Forelimb muscle (tissue), 1 donor: ENCODE measurements at places on chromosomes 12 and 14. TPM values are rescaled to one million over a fixed set of nuclear protein-coding genes. Genes with fewer than 3 reads are reported as not detected.

DNA sequence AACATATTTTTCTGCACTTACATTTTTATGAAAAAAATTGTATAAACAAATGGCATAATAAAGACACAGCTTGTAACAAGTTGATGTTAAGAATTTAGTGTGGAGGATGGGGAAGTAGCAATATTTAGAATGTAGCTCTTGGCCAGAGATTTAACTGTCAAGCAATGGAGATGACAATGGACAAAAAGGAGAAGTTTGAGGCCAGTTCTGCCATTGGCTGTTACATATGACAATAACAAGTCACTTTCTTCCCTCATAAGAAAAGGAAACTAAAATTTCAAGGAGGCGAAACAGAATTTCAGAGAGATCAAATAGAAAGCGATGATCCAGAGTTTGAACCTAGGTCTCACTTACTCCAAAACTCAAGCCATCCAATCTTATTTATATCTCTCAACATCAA is 122.8 kb upstream of the CCDC175 start:
- peak; percentile 5 for DNase-seq

DNA sequence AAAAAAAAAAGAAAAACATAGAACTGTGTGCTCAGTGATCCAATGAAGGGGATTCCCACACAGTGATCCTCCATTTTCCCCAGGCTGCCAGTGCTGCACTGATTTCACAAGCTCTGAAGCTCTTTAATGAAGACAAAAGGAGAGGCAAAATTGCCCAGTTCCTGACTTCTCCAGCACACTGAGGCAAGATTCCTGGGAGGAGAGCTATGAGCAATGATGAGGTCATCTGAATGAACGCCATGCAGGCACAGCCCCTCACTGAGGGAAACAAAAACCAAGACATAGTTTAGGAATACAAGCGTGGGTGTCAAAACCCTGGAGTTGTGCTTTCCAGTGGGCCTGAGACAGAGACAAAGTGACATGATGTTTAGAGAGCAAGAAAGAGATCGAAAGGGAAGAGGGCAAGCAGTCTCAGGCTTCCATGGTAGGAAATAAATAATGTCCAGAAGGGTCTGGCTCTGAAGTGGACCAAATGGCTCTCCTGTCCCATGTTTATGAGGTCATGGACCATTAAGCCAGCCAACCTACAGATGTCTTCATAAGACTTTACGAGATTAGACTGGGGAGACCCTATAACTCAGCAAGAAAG is 40.9 kb upstream of the SMUG1 start:
- DNase-seq = no peak

DNA sequence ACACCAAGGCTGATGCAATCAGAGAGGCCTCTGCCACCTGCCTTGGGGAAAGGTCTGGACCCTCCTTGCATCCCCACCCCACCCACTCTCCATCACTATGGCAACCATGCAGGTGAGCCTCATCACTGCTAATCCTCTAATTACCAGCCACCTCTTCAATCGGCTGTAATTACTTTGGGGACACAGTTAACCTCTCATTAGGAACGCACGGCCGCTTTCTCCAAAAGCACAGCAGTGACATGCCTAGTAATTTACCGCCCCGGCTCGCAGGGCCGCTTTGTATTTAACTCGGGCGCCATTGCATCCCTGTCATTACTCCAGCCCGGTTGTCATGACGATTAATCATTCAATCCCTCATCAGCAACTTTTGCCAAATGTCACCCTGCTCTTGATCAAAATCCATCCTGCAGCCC is 36.3 kb upstream of the FAM222A start:
- DNase-seq = no peak

DNA sequence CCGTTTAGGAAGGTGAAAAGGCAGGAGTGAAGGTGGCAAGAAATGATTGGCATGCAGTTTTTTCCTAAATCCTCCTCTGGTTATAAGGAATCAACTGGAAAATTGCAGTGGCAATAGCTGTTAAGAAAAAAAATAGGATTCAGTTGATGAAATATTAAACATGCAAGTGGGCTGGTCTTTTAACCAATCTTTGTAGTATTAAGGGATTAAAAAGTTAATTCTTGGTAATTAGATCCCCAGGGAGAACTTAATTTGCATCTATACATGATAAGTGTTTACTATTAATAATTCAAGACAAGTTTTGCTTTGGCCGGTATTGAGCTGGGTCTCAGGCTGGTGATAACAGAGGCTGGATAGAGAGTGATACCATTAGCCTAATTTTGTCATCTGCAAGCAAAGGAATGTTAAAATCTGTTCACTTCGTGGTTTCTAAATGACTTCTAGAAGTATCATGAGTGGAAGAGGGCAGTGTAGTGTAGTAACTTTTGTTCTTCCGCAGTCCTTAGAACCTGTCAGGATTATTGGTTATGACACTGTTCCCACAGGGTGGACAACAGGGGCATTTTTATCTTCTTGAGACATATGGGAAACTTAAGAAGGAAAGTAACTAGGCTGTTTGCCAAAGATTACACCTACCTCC is 118.5 kb downstream of the PRKCH start:
- no peak for DNase-seq

DNA sequence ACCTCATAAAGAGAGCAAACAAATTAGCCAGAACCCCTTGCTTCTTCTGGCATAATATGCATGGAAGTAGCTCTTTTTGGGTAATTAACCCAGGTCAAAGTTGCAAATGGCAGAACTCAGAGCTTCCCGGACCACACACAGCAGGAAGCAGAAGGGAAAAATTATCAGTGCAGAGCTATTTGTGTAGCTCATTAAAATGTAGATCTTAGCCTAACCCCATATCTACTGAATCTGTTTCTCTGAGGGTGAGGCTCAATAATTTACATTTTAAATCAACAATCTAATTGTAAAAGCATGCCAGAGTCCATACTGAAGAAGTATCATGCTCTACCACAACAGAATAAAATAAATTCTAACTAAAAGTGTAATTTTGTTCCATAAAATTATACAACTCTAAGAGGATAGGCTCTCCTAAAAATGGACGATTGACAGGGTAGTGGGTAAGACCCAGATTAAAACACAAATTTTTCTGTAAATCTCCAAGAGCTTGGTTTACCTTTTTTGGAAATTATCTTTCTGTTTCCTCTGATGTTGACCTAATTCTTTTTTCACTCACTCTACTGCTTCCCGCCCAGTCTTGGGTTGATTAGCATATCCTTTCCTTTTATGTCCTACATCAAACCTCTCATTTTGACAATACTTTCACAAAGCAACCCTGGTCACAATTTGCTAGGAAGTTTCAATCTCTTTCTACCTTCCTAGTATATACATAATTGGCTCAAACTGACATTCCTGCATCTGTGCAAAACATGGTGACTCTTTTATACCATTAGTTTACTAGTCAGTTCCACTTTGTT is 213.3 kb upstream of the SLC16A7 start:
- DNase-seq = no peak

DNA sequence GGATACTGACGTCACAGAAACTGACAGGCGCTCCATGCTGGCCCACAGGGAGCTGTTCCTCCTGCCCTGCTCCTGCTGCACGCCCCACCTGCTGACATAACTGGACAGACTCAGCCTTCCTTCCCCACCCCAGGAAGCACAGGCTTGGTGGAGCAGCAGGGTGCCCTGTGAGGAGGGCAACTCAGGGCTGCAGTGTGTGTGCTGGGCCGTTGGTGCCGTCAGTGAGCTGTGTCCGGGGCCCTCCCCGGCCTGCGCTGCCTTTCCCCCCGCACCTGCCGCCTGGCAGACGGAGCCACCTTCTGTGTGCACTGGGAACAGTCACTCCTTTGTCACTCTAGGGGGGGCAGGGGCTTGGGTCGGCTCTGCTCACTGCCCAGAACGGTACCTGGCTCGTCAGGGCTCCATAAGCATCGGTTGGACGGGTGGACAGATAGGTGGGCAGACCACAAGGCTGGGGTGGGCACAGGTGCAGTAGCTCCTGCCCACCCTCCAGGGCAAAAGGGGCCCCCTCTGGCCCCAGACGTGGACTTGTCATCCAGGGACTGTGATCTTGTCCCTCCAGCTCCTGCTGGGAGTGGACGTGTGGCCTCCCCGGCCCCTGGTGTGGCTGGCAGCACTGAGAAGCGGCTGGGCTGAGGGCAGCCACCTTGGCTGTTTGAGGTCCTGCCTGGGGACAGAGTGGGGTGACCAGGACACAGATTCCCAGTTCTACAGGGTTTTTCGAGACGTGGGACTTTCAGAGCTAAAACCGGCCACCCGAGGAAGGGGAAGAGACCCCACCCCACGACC is 32.8 kb downstream of the FBRSL1 start:
- DNase-seq = no peak

- DNase-seq = no peak
These were observed 1067.3 kb downstream of the LRFN5 start for GRCh38 chr14:42673963-42674362.

- no peak for DNase-seq
These were observed 425.4 kb downstream of the SLC16A7 start for GRCh38 chr12:60021235-60021634.

- no peak for DNase-seq
These were observed 30.6 kb downstream of the NAA30 start for GRCh38 chr14:57420986-57421385.

- no peak for DNase-seq
These were observed 188.9 kb downstream of the ADAMTS20 start for GRCh38 chr12:43362910-43363694.

- DNase-seq = no peak
These were observed 5.0 kb upstream of the SLC35F4 start for GRCh38 chr14:57870686-57871457.

DNA sequence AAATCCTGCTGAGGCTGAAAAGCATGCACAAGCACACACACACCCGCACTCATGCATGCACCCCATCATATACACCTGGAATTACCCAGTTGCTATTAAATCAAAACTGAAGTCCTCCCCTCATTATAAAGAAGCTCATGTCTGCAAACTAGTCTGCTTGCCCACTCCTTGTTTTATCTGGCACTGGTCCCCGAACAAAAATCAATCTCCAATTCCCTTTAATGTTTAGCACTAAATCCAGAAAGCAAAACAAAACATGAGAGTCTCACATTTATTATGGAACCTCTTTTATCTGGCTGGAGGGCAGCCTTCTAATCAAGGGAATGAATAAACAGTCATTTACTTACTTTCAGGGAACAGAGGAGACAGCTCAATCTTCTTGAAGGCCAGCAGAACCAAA is 1093.4 kb upstream of the FLRT2 start:
- DNase-seq = no peak

DNA sequence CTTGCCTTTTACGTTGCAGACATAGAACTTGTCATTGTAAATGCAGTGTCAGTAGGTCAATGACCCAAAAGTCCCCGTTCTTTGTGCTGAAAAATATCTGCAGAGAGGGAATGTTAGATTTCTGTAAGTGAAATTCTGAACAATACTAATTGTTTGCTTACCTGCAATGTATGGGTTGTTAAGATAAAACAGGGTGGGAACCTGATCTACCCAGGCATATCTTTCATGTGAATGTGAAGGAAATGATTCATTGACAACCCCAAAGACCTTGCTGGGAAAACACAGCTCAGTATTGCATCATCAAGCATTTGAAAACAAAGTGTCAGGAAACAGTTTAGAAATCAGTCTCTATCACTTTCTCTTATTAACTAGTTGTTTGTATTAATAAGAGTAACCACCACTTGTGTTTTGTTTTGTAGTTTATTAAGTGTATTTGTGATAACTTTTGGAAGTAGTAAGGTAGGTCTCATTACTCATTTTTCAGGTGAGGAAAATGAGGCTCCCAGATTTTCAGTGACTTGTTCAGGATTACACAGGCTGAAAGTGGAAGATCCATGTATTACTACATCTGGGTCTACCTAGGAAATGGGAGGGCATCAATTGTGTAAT is 57.9 kb upstream of the SLC38A2 start:
- DNase-seq = no peak

GRCh38 chr12:38903596-38903995 is 1.8 kb downstream of the CPNE8 start:
- DNase-seq = no peak

DNA sequence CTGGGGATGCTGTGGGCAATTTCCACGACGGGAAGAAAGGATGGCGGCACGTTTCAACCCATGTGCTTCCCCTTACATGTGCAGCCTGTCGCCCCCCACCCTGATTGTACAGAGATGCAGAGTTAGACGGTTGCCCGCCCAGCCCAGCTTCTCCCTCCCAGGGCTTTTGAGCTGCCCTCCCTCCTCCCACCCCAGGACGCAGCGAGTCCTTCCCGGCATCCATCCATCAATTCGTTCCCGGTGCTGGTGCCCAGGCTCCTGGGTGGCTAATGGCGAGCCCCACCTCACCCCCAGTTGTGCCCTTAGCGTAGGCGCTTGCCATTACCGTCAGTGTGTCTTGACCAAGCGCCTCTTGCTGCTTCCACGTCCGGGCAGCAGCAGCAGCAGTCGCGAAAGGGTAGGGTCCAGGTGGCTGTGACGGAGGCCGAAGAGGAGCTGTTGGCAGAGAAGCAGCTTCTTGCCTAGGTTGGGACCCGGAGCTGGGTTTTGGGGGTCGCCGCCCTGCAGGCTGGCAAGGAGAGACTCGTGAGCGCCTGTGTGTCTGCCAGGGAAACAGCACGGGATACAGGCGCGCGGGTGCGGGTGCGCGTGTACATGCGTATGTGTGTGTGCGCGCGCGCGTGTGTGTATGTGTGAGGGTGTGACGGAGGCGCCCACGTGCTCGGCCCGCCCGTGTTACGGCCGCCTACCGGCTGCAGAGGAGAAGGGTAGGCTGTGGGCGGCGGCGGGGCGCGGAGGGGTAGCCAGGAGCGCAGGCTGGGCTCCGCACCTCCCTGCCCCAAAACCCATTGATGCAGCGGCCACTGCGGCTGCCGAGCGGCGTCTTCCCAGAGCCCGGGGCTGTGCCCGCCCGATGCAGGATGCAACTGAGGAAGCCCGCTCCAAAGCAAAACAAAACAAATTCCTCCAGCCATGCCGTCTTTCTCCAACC is at the start of gene SLC6A15:
SLC6A15 (minus strand) TSS at position 602 of the 931 bp plus-strand sequence. CDS start 20,679 bp downstream, outside the sequence.
- no peak for DNase-seq

Gene TOMM20L
- polyA plus RNA-seq = 0.43 TPM

Gene BEGAIN
- 4.5 TPM for polyA plus RNA-seq

Gene OR10A7
- not detected for polyA plus RNA-seq

Gene PLEKHG7
- 0.13 TPM for polyA plus RNA-seq

Gene C12orf56
- polyA plus RNA-seq = 1.2 TPM

Gene CATSPERB
- 0.09 TPM for polyA plus RNA-seq

Gene SPATS2
- polyA plus RNA-seq = 29.4 TPM

Gene BDKRB2
- polyA plus RNA-seq = 1.1 TPM

Gene AHNAK2
- polyA plus RNA-seq = 12.7 TPM

Gene NXPH4
- 2.8 TPM for polyA plus RNA-seq

Gene OR4Q3
- not detected for polyA plus RNA-seq

Gene CMTM5
- 1.4 TPM for polyA plus RNA-seq

Gene DBX2
- 0.16 TPM for polyA plus RNA-seq

Gene DPPA3
- polyA plus RNA-seq = not detected
